ENCODE measurements at places on chromosomes 1 and 21.
A peak's percentile ranks its signal among the peaks of the same experiment; 100 is the strongest.

- DNase-seq = no peak
Measured at GRCh38 chr1:2257245-2257627, 29.1 kb downstream of the SKI start.

- no peak for DNase-seq
Measured at GRCh38 chr1:248751142-248751541, 4.4 kb downstream of the LYPD8 start.

GRCh38 chr1:209435654-209436566, 147.6 kb upstream of the CAMK1G start:
- peak; percentile 25 for DNase-seq

DNA sequence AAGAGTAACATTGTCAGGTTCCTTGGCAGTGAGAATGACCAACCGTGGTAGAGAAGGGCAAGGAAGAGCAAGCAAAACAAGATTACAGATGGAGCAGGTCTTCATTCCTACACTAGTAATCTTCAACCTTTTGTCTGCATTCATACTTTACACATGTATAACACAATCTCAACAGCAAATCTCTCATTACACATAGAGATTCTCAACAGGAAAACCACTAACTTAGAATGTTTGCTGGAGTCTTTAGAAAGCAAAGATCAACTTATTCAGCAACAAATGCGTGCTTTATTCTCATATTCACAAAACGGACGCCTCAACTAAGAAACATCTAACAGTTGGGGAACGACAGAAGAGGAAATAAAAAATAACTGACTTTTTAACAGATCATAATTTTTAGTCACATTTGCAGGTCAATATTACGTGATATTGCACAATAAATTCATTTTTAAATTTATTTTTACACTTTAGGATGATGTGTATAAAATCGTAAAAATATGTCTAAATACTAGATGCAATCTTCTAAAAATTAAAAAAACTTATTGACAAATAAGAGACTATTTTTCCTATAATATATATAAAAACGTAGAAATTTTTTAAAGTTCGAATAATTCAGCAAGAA, 82.9 kb downstream of the ARID4B start:
- DNase-seq = no peak

- DNase-seq = no peak
Measured at GRCh38 chr1:6086358-6086757, 40.7 kb downstream of the KCNAB2 start.

DNA sequence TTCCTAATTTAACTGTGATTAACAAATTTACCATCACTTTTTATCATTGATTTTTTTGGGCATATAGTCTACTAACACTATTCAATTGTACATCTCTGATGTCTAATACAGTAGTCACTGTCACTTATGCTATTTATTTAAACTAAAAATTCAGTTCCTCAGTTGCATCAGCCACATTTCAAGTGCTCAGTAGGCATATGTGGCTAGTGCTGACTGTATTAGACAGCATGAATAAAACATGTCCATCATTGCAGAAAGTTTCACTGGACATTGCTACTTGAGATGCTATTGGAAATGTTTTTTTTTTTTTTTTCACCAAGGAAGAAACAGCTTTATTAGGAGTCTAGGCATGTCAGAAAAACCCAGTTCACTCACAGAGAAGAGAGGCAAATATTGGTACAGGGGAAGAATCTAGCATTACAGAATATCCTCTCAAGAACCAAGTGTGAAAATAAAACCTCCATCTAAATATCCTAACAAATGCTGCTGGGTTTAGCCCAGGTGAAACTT, 108.1 kb upstream of the GNG4 start:
- no peak for DNase-seq

DNA sequence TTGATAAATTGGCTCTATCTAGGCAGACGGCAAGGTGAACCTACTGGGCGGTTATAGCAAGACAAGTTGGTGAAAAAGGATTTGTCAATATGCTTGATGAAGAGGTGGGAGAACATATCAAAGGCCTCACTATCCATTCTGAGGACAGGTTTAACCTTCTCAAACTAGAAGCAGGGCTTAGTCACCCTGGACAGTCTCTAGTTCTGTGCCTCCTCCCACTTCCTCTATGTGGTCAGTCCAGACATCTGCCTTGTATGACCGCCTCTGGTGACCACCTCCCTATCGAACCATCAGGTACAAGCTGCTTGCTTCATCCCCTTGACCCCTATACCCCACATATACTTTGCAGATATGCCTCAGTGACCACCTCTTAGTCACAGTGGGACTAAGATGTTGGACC, 2.3 kb upstream of the SCYL3 start:
- DNase-seq = no peak

- no peak for DNase-seq
Measured at GRCh38 chr1:91515994-91516393, 15.3 kb downstream of the CDC7 start.

DNA sequence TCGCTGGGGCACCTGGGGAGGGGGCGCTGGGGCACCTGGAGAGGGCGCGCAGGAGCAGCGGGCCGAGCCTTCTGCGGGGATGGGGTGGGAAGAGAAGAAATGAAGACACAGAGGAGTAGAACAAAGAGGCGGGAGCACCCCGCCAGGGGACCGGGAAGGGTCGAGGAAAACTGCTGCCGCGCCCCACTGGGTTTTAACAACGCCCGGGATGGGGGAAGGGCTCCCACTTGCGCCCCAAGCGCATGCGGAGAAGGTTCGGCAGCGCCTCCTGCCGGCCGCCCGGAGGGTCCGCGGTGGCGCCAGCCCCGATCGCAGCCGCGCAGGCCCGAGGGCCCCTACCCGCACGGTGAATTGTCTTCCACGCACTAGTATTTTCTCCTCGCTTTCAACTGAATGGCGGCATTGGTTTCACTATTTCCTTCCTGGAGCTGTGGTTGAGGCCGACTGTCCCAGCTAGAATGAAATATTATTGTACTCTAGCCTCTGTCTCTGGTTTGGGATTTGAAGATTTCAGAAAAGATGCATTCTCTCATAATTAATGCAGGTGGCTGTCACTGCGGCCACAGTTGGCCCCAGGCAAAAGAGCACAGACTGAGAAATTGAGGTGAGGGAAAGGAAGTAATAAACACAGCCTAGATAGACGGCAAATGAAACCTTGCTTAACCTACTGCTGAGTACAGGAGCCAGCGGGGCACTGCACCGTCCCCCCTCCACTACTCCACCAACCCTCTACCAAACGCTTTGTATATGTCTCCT, 57.3 kb downstream of the MAB21L3 start:
- DNase-seq = peak; percentile 62

- DNase-seq = no peak
Measured at GRCh38 chr1:40390857-40391256, 17.3 kb downstream of the SMAP2 start.

- DNase-seq = no peak
Measured at GRCh38 chr1:156260896-156261295, 13.0 kb upstream of the PAQR6 start.

DNA sequence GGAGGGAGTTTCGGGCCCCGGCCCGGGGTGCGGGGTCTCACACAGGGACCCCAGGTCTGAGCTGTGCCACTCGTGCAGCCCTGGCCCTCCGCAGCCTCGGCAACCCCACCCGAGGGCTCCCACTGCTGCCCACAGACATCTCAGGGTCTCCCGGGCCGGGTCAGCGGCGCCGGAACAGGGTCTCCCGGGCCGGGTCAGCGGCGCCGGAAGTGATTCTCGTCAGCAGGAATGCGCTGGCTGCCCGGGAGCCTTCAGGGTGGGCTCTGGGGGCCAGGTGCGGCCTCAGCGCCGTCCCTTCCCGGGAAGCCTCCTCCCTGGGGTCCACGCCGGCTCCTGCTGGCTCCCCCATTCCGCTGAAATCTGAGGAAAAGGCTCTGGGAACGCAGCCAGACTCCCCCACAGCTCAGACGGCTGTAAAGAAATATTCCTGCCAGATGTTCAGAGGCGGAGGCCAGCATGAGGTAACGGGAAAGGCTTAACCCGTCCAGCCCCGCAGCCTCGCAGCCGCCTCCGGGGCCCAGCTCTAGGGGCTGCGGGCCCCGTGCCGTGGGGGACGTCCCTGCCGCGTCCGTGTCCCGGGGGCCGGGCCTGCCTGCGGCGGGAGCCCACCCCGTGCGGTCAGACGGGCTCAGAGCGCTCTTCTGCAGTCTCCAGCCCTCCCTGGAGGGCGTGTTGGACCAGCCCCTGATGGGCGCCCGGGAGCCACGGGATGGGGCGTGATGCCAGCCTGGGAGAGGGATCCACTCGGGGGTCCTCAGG, 8.7 kb upstream of the COL6A1 start:
- no peak for DNase-seq

- no peak for DNase-seq
Measured at GRCh38 chr1:183032122-183032921, 9.1 kb downstream of the LAMC1 start.

- DNase-seq = no peak
Measured at GRCh38 chr1:12071892-12072291, 8.8 kb downstream of the TNFRSF8 start.

DNA sequence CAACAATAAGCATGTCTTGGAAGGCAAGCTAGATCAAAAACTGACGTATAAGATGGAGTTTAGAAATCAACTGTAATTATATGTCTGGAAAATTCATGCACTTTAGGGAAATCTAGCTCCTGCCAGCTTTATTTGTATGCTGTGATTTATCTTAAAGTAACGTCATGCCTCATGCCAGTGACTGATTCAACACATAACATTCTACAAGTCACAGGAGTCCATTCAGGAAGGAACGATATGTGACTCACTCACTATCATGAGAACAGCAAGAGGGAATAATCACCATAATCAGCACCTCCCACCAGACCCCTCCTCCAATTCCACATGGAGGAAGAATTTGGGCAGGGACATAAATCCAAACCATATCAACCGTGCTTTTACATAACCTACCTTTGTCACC, 682.4 kb upstream of the ADAMTS5 start:
- no peak for DNase-seq

DNA sequence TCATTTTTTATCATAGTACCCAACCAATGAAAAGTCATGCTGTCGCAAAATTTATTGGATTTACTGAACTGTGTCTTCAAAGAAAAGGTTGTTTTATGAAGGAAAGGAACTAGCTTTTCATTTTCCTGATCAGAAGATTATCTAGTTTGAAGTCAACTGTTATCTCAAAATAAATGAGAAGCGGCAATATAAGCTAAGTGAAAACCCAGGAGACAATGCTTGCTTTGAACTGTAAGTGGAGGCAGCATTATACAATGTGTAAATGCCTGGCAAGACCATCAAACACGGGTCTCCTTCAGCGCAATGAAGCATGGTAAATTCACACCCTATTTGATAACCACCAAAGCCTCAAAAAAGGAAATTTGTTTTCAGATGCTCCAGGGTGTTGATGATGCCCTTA, 134.4 kb upstream of the PTBP2 start:
- no peak for DNase-seq

GRCh38 chr1:157040802-157041201, 4.7 kb downstream of the ARHGEF11 start:
- DNase-seq = no peak

DNA sequence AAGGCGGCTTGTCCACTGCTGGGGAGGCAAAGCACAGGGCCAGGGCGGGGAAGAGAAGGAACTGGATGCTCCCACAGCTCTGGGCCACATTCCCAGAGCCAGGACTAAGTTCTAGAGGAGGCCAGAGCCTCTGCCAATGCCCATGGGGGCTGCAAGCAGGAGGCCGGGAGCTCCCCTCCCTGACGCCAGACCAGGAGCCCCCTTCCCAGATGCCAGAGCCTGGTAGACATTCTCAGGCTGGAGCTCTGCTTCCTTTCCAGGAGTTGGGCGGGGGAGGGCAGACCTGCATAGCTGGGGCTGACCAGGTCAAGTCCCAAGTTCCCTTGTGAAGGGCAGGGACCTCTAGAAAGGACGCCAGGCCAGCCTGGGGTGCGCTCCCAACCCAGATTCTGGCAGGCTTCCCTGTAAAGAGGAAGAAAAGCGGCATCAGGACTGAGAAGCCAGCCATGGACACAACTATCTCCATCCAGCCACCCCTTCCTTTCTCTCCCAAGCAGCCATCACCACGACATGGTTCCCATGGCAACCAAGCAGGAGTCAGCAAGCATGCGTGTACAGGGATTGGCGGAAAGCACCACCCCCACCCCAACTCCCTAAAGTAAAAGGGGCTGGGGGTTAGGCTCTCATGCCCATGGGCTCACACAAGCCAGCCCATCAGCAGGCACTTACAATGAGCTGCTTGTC, 13.4 kb downstream of the KIF21B start:
- no peak for DNase-seq

- no peak for DNase-seq
Measured at GRCh38 chr1:58779059-58779754, 4.6 kb downstream of the JUN start.

DNA sequence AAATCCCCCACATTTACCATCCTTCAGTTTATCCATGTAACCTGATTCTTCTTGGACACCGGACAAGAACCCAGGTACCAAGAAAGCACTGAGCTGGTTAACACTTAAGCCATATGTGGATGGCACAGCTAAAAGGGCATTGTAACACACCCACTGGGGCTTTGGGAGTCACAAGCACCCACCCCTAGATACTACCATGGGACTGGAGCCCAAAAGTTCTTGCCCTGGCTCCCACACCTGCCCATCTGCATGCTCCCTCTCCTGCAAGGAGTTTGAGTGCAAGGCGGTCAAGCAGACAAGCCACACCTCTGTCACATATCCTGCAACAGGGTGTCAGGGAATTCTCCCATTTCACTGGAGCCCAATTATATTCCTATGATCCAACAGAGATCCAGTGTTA, 270.1 kb downstream of the USH2A start:
- no peak for DNase-seq

GRCh38 chr1:51792864-51793263, 85.7 kb downstream of the NRDC start:
- DNase-seq = no peak

DNA sequence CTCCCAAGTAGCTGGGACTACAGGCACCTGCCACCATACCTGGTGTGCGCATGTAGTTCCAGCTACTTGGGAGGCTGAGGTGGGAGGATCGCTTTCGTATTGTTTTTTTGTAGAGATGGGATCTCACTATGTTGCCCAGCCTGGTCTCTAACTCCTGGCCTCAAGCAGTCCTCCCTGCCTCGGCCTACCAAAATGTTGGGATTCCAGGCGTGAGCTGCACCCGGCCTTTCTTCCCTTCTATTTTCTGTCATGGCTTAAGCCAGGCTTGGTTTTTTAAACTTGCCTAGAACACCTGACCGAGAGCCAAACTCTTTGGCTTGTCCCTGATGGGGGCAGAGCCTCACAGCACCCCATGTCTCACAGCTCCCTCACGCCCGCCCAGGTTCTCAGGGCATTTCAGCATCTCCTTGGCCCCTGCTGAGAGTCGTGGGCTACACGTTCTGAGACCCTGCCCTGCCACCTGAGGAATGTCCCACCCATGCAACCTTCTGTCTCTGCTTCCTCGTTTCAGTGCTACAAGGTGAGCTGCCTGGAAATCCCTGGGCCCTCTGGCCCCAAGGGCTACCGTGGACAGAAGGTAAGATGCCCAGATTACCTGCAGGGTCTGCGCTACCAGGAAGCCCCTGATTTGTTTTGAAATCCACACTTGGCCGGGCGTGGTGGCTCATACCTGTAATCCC, 15.7 kb downstream of the COL6A2 start:
- no peak for DNase-seq
